Motor neuron (in vitro differentiated cells): ENCODE measurements at places on chromosomes 3 and 15. TPM values are rescaled to one million over a fixed set of nuclear protein-coding genes. Genes with fewer than 3 reads are reported as not detected.

CEP152 gene
- 2.2 and 2.3 TPM in 2 replicates for total RNA-seq

DNA sequence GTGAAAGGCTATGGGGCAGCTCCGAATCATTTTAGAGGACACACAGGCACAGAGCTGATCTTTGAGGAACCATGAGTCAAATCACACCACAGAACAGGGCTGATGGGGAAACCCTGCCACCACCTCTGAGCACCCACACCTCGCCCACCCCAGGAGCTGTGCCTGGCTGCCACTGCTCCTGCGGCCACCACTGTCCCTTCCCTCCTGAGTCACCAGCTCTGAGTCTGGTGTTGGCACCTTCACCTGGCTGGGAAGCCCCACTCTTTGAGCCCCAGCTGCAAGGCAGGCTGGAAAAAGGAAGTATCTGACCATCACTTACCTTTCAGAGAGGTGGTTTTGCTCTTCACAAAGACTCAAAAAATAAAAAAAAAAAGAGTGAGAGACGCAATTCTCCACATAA lies 63.6 kb upstream of the MEF2A start:
- ATAC-seq = no peak

CPLX3 gene
- 0.29 and 0.30 TPM in 2 replicates for total RNA-seq

- ATAC-seq = no peak
These were observed 19.1 kb upstream of the CLDN16 start for GRCh38 chr3:190368881-190369280.

GPR62 gene
- 0.50 and 0.67 TPM in 2 replicates for total RNA-seq

RTP4 gene
- 8.8 and 9.6 TPM in 2 replicates for total RNA-seq

- no peak for ATAC-seq
These were observed 92.9 kb downstream of the NCEH1 start for GRCh38 chr3:172617976-172618375.

DNA sequence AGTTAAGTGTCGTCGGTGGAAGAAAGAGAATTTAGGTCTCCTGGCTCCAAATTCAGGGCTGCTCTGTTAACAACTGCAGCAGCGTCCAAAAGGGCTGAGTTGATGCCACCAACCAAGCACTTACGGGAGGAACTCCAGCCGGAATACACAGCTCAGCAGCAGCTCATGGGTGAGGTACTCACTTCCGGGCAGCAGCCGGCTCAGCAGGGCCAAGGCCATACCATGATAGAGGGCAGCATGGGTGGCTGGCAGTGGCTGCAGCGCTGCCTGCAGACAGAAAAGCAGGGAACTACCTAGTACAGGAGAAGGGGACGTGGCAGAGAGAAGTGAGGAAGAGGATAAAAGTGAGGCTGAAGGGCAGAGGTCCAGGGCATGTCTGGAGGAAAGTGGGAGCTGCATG lies 8.0 kb upstream of the LTK start:
- ATAC-seq = no peak

GMNC gene
- 0.05 and 0.14 TPM in 2 replicates for total RNA-seq

GRCh38 chr15:25392806-25393205 lies 46.0 kb downstream of the UBE3A start:
- no peak for ATAC-seq

- ATAC-seq = no peak
These were observed 289.7 kb upstream of the ADAMTS9 start for GRCh38 chr3:64977308-64978100.

DNA sequence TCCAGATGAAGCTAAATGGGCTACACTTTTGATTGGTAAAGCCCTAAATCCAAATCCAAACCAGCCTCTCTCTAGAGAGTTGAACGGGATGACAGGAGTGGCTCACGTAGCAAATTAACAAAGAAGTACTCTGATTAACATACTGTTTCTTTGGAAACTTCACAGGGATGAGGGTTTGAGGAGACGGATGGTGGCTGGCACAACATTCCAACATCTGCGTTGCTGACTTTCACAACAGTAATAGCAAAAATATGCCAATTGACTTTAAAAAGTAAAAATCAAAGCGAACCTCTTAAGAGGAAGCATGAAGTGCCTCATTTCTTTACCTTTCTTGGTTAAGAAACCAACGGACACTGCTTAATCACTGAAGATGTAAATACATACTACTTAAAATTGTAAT lies 181.4 kb downstream of the TBL1XR1 start:
- ATAC-seq = no peak

FOXL2NB gene
- 0.90 and 1.1 TPM in 2 replicates for total RNA-seq

SENP8 gene
- 3.4 and 5.4 TPM in 2 replicates for total RNA-seq

DNA sequence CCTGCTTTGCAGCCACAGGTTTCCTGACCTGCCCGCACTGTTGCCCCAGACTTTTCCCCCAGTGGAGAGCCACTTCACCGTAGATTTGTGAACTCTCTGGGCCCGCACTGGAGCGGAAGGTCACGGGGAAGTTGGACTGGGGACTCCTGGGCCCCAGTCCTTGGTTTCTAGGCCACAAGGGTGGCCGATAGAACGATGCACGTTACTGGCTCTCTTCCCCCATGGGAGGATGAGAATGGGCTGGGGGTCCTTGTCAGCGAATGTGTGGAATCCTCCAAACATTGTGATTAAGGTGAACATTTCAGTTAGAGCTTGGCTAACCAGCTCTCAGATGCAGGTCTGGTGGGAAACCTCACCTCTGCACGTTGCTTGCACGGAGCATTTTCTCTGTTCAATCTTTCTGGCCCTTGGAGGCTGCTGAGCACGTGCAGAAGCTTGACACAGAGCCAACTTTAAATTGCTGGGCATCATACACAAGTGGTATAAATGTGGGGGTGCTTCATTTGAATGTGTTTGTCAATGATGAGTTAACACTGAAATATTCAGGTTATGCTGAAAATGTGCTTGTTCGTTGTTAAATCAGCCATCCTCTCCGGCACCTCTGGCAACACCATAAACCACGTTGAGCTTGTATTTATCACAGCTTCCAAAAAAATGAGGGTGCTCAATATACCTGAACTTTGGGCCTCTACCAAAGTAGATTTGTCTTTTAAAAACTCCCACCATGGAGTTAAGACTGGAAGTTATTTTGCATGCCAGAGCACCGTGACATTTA lies 976 bp downstream of the DIS3L start:
- peak; percentile 17 for ATAC-seq

- no peak for ATAC-seq
These were observed 746 bp upstream of the CD80 start for GRCh38 chr3:119560160-119560559.

- no peak for ATAC-seq
These were observed 141.6 kb upstream of the KBTBD8 start for GRCh38 chr3:66856533-66856932.

GRCh38 chr3:182450942-182451787 lies 342.1 kb upstream of the ATP11B start:
- ATAC-seq = no peak

- no peak for ATAC-seq
These were observed 264.3 kb downstream of the LRTM1 start for GRCh38 chr3:54663501-54664011.

DNA sequence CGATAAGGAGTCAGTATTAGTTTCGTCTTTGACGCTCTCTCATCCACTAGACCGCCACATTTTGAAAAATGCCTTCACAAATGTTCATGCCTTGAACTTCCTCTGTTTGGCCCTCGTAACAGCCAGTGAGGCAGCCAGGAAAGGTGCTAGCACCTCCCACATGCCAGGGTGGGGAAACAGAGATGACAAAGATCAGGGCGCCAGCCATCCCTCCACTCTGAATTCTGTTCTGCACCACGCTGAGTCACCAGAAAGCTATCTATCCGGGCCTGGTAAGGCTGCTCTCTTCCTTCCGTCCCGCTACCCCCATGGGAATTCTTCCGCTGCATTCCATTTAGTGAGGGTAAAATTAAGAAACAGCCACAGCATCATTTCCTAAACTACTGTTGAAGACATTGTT lies 31.3 kb upstream of the BCL2L10 start:
- peak; percentile 60 for ATAC-seq

GRAMD1C gene
- total RNA-seq = 2.5 and 3.8 TPM in 2 replicates

FBXO40 gene
- total RNA-seq = 0.08 and 0.14 TPM in 2 replicates

- no peak for ATAC-seq
These were observed 322.0 kb upstream of the MANF start for GRCh38 chr3:51063053-51063452.

DNA sequence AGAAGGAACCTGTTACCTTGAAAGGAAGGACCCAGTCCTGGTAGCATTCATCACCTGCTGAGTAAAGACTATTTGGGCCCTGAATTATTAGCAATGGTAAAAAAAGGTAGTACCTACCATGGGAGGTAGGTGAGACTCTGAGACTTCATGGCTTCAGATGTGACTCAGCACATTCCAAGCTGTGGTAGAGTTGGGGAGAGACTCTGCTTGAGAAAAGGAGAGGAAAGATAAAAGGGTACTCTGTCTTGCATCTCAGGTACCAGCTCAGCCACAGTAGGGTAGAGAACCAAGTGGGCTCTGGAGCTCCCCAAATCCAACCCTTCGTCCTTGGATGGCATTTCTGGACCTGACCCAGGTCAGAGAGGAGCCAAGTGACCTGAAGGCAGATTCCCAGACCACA lies 430.4 kb downstream of the TBL1XR1 start:
- peak; percentile 7 for ATAC-seq

CKMT1B gene
- total RNA-seq = 0.91 TPM in 1 of 2 replicates, not detected in the other

BTLA gene
- total RNA-seq = 0.19 and 0.57 TPM in 2 replicates

SLC22A13 gene
- 1.0 and 1.1 TPM in 2 replicates for total RNA-seq

- no peak for ATAC-seq
These were observed 279.7 kb downstream of the LPP start for GRCh38 chr3:188433521-188434150.

GRCh38 chr15:93052090-93052879 lies 36.7 kb downstream of the RGMA start:
- ATAC-seq = no peak

DNA sequence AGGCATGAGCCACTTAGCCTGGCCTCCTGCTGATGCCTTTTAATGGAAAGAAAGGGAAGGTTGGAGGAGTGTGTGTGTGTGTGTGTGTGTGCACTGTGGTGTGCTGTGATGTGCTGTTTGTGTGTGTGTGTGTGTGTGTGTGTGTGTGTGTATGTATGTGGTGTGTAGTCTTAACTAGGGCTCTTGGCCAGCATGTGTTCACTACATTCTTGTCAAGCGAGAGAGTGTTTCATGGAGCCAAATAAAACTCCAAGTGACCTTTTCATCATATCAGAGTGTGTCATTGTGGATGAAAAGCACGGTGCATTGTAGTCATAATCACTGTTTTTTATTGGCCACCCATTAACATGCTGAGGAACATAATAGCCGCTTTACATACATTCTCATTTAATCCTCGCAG lies 30.8 kb upstream of the BHLHE40 start:
- no peak for ATAC-seq

PPP1R14D gene
- total RNA-seq = not detected in 2 replicates

PLA1A gene
- total RNA-seq = 0.19 TPM in 1 of 2 replicates, not detected in the other

DNA sequence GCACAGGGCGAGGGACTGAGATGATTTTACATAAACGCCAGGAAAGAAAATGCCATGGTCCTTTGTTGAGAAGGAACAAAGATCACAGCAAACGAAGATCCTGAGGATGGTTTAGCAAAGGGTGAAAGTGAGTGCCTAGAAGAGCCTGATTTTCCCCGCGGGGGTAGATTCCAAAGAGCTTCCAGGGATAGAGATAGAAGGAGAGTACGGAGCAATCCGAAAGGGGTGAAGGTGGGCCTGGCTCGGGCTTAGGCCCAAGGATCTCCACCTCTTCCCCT lies 977 bp downstream of the CDC25A start:
- ATAC-seq = no peak

GRCh38 chr15:88705769-88706165 lies 67.0 kb downstream of the ISG20 start:
- no peak for ATAC-seq

TRIM71 gene
- 0.31 and 0.85 TPM in 2 replicates for total RNA-seq

ZBED2 gene
- total RNA-seq = not detected in 2 replicates

- ATAC-seq = no peak
These were observed 2.6 kb downstream of the PLA2G4F start for GRCh38 chr15:42153874-42154211.

PPARG gene
- 0.26 TPM in 1 of 2 replicates, not detected in the other for total RNA-seq

DNA sequence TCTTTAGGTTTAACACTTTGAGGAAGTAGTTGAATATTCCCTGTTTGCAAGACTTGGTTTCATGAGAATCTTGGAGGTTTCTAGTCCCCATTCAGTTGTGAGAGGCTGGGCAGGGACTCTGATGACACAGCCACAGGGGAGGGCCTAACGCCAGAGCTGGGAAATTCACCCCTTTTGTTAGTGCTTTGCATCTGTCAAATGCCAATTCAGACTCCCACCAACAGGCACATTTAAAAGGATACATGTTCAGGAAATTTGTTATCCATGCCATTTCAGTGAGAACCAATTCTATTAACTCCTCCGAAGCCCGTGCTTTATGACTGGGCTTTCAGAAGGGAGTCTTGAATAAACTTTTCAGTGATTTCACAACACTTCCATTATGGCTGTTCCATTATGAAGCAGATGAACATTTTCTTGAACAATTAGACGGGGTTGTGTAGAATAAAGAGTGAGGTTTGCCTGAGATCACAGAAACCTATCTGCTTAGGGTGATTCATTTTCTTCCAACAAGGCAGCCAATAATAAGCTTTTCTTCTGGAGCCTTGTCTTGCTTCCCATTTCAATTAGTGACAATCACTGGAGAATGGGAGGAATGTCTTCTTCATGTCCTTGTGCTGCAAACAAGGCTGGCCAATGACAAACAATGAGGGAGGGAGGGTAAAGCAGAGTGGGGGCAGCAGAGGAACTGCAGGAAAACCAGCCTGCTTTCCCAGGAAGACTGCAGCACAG lies 90.6 kb downstream of the SOX14 start:
- ATAC-seq = no peak

INSYN1 gene
- 27.6 and 34.4 TPM in 2 replicates for total RNA-seq

ZBBX gene
- 5.6 and 5.7 TPM in 2 replicates for total RNA-seq

GRCh38 chr15:29309139-29309538 lies 39.5 kb upstream of the NSMCE3 start:
- no peak for ATAC-seq

GABRB3 gene
- 42.2 and 42.4 TPM in 2 replicates for total RNA-seq

- peak; percentile 3 for ATAC-seq
These were observed 6.3 kb downstream of the AEN start for GRCh38 chr15:88627463-88627862.

- no peak for ATAC-seq
These were observed 229.2 kb downstream of the ZNF621 start for GRCh38 chr3:40753951-40754350.

DNA sequence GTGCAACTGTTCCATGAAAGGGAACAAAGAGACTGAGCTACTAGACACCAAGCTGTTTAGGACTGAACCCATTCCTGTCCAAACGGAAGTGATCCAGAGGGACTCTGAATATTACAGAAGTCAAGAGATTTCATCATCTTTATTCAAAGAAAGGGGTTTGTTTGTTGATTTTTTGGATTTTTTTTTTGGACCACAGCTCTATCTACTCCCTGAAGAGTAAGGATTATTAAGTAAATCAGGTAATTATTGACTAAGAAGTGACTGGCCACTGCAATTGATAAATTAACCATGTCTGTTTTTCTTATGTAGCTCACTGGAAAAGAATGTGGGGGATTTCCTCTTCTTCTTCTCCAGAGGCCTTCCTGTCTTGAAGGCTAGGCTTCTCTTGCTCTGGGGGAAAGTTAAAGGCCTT lies 146.6 kb upstream of the TPM1 start:
- ATAC-seq = no peak
